ENCODE measurements at places on chromosomes 3 and 15.
A peak's percentile ranks its signal among the peaks of the same experiment; 100 is the strongest.

DNA sequence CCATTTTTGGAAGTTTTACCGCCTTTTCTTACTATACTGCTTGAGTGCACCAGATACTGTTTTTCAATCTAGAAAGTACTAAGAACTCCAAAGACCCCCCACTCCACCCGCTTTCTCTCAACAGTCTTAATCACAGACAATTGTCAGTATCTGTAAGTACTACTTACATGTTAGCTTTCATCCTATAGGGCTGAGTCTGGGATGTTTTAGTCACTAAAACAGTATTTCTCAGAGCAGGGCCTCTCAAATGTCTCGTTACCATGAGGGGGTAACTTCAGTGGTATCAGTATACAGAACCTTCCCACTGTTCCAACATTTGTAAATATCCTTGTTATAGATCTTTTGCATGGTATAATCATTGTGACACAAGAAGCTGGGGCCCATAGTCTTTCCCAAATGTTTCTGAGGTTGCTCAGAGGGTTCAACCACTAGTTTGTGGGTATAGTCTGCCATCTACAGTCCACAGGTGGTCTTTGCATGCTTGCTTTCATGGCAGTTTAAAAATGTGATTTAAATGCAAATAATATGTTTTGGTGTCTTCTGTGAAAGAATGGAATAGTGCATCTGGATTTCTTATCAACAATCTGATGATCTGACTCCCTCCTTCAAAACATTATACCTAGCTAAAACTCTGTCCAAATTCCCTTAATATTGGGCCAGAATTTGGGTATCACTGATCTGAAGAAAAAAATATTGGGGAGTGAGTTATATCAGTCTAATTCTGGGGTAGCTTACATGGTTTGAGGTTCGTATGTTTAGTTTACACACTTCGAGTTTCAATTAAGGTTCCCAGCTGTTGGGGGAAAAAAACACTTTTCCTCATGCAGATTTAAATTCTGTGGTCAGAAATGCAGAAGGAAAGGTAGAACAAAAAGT is 18.0 kb upstream of the DNAJC13 start:
- no peak for DNase-seq

GRCh38 chr15:45102226-45102625 is 11.7 kb downstream of the DUOX2 start:
- DNase-seq = no peak

- no peak for DNase-seq
These were observed 10.7 kb upstream of the ABTB1 start for GRCh38 chr3:127662001-127662469.

DNA sequence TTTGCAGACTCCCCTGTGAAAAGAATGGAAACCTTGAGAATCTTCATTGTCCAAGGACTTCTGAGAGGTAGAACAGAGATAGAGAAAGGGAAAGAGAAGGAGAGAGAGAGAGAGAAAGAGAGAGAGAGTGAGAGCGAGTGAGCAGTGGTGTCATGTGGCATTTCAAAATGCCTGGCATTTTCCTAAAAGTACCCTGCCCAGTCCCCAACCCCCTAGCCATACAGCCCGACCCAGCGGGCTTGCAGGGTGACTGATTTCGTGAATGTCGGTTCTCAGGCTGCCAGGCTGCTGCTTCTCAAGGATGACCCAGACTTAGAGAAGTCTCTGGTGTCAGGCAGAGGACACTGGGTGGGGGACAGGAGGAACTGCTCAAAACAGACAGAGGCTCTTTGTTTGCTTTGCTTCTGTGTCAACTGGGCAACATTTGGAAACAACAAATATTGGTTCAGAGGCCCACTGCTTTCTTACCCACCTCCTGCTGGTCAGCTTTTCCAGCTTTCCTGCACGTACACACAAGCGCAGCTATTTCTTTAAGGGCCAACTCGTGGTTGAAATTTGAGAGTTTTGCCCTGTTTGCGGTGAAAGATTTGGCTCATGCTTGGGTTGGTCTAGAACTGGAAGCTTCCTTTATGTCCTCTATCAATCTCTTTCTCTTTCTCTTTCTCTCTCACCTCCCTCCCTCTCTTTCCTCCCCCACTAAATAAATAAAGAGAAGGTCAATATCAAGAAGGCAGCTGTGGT is 3.7 kb upstream of the TF start:
- no peak for DNase-seq

DNA sequence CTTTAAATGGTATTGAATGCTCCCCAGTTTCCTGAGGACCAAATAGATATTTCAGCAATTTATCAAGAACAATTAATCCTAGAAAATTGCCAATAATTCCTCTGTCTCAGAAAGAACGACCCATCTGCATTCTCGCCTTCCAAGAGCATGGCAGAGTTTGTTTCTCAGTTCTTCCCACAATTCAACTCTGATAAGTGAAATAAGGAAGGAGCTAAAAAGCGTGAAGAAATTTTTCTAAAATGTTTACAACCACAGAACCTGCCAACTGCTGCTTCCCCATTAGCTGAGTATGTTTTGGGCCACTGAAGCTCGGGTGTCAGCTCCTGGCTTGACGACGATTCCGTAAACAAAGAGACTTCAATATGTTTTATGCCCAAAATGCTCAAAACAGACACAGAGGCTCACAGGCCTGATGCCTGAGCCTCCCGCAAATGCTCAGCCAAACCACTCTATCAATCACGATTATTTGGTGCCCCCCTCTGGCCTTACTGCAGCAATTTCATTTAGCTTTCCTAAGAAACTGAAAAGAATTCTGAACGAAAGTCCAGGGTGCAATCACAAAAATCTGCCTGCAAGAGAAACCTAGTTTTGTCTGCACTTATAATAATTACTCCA is 259.2 kb upstream of the CCDC54 start:
- no peak for DNase-seq

DNA sequence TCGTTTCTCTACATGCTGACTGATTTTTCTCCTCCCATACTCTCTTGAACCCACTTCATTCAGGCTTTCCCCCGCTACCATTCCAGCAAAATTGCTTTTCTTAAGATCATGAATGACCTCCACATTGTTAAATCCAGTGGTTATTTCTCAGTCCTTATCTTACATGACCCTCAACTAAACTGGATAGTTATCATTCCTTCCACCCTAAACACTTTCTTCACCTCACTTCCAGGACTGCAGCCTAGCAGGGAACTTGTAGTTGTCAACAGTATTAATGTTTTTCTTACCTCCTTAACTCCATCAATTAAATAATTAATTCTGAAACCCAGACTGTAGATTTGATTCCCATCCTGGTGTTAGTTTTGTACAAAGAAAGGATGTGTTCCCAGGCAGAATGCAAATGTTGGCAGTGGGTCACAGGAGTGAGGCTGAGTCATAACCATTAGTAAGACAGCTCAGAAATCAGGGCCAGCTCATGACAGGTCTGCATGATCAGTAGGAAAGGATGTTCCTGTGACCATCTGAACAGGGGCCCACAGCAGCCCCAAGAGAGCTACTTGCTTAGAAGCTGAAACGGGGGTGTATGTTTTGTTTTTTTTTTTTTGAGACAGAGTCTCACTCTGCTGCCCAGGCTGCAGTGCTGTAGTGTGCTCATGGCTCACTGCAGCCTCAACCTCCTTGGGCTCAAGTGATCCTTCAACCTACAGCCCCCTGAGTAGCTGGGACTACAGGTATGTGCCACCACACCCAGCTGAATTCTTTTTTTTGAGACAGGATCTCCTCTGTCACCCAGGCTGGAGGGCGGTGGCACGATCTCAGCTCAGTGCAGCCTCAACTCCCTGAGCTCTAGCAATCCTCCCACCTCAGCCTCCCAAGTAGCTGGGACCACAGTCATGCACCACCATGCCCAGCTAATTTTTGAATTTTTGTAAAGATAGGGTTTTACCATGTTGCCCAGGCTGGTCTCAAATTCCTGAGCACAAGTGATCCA is 9.1 kb downstream of the BCL2L10 start:
- DNase-seq = no peak

- DNase-seq = no peak
These were observed 5.7 kb upstream of the SKOR1 start for GRCh38 chr15:67819636-67820035.

- no peak for DNase-seq
These were observed 183.3 kb downstream of the SATB1 start for GRCh38 chr3:18241837-18242236.

GRCh38 chr3:147412261-147412916 is 3.2 kb downstream of the ZIC1 start:
- DNase-seq = no peak

GRCh38 chr3:24981309-24981708 is 446.8 kb upstream of the RARB start:
- no peak for DNase-seq

DNA sequence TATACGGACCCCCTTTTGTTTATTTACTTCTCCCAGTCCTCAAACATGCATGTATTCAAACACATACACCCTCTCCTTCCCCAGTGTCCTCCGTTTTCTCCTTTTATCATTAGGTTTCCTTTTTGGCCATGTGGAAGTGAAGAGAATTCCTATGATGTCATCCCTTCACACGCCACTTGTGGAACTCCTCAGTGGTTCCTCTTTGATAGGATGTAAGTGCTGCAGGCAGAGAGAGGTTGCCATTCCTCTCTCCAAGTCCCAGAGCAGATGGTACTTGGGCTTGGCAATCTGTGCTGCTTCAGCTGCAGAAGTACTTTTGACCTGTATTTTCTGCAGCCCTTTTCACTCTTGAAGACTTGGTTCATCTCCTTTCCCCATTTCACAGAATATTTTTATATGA is 32.9 kb upstream of the CRTC3 start:
- no peak for DNase-seq

GRCh38 chr3:150840802-150841515 is 64.3 kb downstream of the MINDY4B start:
- no peak for DNase-seq

DNA sequence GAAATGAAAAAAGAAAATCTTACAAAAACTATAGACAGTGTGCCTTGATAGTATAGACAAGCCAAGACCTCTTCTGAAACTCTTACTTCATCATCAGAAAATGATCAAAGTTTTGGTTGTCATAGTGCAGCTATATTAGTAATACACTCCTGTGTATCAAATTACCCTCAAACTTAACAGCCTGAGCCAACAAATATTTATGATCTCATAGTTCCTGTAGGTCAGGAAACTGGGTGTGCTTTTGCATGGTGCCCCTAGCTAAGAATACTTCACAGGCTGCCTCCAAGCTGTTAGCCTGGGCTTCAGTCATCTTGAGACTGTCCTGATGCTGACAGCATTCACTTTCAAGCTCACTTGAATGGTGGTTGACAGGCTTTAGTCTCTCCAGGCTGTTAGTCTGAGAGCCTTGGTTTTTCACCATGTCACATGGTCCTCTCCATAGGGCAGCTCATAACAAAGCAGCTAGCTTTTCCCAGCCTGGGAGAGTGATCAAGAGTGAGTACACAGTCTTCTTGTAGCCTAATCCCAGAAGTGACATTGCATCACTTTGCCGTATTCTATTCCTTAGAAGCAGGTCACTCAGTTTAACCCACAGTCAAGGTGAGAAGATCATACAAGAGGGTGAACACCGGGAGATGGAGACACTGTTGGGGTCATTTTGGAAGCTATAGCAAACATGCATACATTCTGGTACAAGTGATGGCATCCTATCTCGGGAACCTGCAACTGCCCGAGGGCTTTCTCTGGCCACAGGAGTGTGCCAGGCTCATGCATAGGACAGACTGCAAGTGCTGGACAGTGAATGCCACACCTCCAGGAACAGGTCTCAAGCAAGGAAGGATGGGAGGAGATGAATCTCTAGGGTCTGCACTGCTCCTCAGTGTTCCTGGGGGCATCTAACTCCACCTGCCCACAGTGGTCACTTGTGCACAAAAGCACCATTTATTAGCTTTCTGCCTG is 173.4 kb upstream of the CADPS start:
- no peak for DNase-seq

- no peak for DNase-seq
These were observed 42.0 kb downstream of the BFSP2 start for GRCh38 chr3:133441867-133442270.

GRCh38 chr15:92288755-92289154 is 104.9 kb upstream of the ST8SIA2 start:
- no peak for DNase-seq

- DNase-seq = no peak
These were observed 311.7 kb upstream of the SEMA6D start for GRCh38 chr15:47405365-47406162.

- no peak for DNase-seq
These were observed 28.7 kb downstream of the TIPIN start for GRCh38 chr15:66327736-66328135.

GRCh38 chr3:190197346-190197763 is 76.7 kb upstream of the P3H2 start:
- DNase-seq = no peak

DNA sequence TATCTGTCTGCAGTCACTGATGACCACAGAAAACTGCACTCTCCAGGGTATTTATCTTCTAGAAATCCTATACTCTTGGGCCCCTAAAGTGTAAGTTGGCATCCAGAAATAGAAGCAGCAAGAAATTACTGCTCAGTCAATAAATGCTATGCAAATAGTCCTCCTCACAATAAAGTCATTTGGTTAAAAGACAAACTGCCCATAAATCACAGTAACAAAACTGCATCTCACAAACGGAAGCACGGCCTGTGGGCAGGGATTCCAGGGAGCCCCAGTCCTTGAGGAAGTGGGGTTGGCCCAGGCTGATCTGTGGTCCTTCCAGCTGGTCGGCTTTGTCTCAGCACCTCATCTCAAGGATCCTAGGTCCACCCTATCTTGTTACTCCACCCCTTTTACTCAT is 29.7 kb upstream of the SPATA12 start:
- DNase-seq = no peak

- no peak for DNase-seq
These were observed 44.5 kb downstream of the CCR1 start for GRCh38 chr3:46163556-46164041.

GRCh38 chr3:193910310-193910709 is 225.6 kb upstream of the HES1 start:
- DNase-seq = no peak

DNA sequence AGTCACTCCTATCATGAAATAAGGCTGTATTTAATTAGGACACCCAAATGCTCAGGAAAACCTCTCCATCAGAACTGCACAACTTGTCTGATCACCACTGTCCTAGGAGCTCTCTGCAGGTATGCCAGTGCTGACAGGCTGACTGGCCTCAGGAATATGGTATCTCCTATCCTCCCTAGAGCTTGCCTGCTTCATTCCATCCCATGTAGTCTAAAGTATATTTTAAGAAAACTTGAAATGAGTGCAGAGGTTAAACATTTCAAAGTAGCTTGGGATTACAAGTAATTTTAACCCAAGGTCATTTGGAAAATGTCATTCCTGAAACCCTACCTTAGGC is 23.7 kb downstream of the FILIP1L start:
- no peak for DNase-seq

DNA sequence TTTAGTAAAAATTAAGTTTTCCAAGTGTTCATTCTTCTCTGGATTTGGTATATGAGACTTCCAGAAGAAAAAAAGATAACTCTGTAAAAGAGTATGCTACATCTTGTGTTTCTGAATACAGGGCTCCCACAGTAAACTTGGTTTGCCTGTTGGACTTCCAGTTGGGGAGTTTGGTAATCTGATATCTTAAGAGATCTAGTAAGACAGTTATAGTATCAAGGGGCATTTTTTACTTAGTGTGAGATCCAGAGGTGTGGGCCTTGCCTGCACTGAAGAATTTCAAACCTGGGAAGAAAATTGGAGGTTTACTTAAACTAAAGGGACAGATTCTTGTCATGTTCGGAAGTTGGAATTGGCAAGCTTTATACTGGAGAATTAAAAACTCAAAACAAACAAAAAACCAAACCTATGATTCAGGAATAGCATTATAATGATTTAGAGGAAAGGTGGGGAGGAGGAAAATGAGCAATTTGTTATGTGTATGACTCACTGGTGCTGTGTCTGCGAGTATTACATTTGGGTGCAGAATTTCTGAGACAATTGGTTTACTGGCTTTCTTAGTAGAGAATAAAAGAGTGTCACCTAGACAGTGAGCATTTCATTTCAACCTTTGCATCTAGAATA is 58.9 kb upstream of the ULK4 start:
- DNase-seq = no peak

- DNase-seq = peak; percentile 2
These were observed 970 bp downstream of the DPPA4 start for GRCh38 chr3:109336291-109336861.
